ENCODE measurements at places on chromosomes 11 and 22. TPM values are rescaled to one million over a fixed set of nuclear protein-coding genes. Genes with fewer than 3 reads are reported as not detected.

ZNF214 gene
- 10.9 TPM for polyA plus RNA-seq

INS gene
- polyA plus RNA-seq, result not detected

SLC22A8 gene
- 0.59 TPM for polyA plus RNA-seq

GRCh38 chr11:7444091-7444981 lies 41.0 kb upstream of the OLFML1 start:
- no peak for DNase-seq

DNA sequence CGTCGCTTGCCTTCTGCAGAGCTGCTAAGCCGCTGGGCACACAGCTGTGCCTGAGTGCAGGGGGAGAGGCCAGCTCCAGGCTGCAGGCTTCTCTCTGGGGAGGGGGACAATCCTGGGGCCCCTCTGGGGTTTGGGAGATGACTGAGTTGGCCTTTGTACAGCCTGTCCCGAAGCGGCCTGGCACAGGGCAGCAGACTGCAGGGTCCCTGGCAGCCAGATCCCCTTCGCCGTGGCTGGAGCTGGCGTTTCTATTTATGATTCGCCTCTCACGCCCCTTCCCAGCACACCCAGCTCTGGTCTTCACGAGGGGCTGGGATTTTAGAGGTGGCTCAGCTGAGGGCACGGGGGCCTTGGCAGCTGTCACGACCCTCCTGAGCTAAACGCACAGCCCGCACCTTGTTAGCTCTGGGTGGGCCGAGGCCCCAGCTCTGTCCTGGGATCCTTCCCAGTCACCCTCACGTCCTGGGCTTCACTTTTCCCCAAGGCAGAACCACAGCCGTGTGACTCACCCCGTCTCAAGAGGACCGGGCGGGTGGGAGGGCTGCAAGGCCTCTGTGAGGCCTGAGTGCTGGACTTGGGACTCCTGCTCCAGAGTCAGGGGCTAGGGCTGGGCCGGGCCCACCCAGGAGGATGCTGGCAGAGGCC lies 18.4 kb downstream of the OSBPL5 start:
- no peak for DNase-seq

GRCh38 chr22:25840891-25841290 lies 98.9 kb downstream of the MYO18B start:
- DNase-seq, result no peak

DNA sequence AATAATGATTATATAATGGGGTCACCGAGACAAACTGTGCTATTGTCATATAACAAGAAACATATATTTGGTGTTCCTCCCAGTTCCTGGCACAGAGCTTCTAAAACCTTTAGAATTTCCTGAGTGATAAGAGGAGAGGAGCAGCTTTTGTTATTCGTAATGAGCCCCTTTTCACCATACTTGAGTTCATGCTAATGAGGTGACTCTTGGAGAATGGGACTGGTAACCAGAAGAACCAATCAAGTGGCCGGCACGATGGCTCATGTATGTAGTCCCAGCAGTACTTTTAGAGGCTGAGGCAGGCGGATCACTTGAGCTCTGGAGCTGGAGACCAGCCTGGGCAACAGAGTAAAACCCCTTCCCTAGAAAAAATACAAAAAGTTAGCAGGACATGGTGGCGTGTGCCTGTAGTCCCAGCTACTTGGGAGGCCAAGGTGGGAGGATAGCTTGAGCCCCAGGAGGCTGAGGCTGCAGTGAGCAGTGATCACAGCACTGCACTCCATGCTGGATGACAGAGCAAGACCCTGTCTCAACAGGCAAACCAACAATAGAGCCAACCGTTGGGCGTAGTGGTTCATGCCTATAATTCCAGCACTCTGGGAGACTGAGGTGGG lies 62.7 kb upstream of the FTH1 start:
- DNase-seq, result no peak

CCDC116 gene
- 0.41 TPM for polyA plus RNA-seq

PYGM gene
- polyA plus RNA-seq, result 2.3 TPM

PATE4 gene
- not detected for polyA plus RNA-seq

PKDREJ gene
- polyA plus RNA-seq, result 0.20 TPM

DNA sequence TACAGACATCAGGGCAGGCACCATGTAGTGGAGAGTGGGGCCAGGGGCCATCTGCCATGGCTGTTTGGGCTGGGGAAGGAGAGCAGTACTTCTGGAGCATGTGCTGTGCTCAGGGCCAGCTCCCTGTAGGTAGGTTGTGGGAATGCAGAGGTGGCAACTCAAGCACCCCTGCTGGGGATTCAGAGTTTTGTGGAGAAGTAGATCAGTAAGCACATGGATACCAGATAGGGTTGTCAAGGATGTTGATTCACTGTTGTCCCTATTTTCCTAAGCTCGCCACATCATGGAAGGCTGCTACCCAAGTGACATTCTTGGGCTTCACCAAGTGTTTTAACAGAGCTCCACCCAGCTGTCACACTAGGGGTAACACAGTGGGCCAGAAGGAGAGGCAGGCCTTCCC lies 67.2 kb downstream of the BMAL1 start:
- no peak for DNase-seq

GRCh38 chr11:67469508-67469811 lies 409 bp upstream of the TMEM134 start:
- DNase-seq, result no peak

GRCh38 chr22:45010532-45010900 lies 711 bp upstream of the PHF21B start:
- DNase-seq, result no peak

DNA sequence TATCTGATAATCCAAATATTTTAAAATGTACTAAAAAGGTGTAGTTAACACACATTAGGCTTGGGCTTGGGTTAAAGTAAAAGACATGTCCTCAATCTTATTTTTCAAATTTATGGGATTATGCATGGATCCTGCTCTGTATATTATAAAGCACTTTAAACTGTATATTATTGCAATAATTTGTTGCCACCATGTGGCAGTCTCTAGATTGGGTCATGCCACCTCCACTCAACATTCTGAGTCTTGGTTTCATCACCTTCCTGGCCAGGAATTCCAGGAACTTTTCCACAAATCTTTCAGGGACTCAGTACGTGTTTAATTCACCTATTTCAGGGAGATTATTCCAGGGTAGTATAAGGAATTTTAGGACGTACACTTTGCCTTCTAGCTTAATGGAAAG lies 695.5 kb downstream of the FAM181B start:
- DNase-seq, result no peak

DNA sequence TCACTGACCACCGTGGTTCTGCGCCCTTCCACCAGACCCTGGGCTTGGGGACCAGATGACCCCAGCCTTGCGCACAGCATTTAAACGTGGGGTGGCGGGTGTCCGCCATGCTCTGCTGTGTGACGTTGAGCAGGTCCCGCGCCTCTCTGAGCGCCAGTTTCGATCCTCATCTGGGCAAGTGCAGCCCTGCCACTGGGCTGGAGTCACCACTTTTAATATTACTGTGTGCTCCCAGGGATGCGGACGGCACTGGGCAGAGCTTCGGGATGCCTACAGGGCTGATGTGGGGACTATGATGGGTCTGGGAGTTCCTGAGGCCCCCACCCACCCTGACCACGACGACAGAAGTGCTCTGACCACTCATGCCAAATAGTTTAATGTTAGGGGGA lies 1.2 kb upstream of the NUDT8 start:
- no peak for DNase-seq

DNA sequence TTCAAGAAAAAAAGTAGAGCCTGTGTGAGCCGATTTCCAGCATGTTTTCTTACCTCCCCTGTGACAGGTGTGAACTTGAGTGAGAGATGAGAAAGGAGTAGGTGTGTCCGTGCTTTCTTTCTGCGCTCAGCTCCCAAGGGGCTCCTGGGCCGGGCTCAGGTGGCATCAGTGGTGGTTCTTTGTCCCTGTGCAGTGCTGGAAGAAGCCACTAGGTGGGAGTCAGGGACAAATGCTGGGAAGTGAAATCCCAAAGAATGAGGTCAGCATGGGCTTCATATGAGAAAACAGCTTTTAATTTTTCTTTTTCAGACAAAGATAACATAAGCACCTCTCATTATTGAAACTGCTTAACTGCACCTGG lies 57.8 kb downstream of the PPFIBP2 start:
- no peak for DNase-seq

Measured in left renal pelvis (tissue), 4 donors.